ENCODE measurements at places on chromosomes 6 and 20.

- no peak for DNase-seq
Measured at GRCh38 chr20:40294175-40294574, 394.9 kb downstream of the MAFB start.

DNA sequence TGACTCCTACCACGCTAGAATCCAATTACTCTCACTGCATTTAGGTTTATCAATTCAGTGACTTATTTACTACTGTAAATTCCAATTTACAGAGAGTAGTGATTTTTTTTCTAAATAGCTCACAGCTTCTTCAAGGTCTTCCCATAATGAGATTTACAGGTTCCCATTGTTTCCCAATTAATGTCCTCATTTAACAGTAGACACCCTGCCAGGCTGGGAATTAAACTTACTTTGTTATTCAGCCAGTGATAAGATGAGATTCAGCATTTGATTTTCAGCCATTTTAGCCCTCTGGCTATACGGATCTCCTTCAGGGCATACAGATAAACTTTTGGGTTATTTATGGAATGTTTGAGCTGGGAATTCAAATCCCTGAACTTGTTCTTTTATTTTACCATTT, 582.9 kb upstream of the EYS start:
- DNase-seq: no peak

DNA sequence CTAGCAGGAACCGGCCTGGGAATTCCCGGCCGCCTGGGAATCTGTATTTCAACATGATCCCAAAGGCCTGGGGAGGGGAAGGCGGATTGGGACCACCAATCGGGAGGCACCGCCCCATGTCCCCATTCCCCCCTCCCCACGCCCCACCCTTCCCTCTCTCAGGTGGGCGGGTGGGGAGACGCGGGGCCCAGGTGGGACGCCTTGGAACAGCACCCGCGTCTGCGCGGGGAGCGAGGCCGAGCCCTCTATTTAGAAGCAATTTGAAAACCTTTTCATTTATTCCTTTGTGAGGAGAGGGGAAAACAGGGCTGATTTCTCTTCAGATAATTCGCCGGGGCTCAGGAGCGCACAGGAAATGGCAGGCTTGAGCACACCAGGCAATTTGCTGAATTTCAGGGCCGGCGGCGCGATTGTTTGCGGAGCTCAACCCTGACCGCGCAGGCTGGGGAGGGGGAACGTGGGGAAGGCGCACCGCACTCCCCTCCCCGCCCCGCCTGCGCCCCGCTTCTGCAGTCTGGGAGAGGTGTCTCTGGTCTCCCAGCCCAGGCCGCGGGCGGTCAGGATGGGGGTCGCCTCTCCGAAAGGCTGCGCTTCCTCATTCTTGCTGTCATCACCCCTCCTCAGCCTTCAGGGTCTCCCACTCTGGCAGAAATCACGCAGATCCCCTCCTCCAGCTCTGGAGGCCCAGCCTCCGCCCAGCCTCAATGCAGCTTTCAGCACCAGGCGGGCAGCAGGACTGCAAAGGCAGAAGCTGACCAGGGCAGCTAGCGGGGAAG, 170.0 kb downstream of the GRM4 start:
- DNase-seq: no peak

DNA sequence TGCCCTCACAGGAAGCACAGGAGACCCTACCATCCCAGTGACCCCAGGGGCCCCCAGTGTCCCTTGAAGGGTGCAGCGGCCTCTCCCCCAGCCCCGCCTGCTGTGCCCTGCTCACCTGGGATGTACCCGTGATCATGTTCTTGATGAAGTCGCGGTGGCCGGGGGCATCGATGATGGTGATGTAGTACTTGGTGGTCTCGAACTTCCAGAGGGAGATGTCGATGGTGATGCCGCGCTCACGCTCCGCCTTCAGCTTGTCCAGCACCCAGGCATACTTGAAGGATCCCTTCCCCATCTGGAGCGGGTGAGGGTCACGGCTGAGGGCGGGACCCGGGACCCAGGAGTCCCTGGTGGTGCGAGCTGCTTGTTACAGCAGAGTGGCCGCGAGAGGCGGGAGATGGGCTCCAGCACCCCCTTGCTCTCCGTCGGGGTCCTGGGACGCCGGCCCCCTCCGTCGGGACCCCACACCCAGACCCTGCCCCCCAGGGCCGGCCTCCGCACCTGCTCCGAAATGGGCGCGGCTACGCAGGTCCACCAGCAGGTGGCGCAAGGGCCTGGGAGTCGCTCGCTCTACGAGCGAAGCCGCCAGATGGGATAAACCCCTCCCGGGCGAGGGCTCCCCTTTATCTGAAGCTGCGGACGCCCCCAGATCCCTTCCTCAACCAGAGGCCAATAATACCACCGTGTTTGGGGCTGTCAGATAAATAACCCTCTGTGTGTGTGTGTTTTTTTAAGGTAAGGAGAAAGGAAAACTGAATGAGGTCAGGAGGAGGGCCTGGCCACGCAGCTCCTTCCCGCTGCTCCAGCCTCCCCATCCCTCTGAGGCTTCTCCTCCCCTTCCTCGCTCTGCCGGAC, 2.9 kb downstream of the EEF1A2 start:
- peak; percentile 13 for DNase-seq

- no peak for DNase-seq
Measured at GRCh38 chr6:105210932-105211531, 31.2 kb upstream of the POPDC3 start.

- no peak for DNase-seq
Measured at GRCh38 chr6:167661552-167662044, 165.1 kb upstream of the AFDN start.

DNA sequence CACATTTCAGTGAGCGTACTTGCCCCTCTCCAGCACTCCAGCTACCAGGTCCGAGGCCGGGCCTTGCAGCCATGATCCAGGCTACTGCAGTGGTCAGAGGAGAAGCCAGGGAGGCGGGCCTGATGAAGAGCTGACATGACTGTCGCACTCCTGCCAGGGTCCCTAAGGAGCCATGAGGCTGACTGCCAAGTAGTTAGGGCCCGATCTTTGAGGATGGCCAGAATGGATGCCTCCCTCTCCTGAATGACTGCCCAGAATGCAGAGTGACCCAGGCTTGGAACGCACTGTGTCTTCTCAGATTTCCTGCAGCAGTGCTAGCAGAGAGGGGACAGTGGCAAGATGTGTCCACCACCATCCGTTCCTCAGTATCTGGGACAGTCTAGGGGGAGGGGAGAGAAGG, 24.7 kb upstream of the LRFN2 start:
- no peak for DNase-seq

DNA sequence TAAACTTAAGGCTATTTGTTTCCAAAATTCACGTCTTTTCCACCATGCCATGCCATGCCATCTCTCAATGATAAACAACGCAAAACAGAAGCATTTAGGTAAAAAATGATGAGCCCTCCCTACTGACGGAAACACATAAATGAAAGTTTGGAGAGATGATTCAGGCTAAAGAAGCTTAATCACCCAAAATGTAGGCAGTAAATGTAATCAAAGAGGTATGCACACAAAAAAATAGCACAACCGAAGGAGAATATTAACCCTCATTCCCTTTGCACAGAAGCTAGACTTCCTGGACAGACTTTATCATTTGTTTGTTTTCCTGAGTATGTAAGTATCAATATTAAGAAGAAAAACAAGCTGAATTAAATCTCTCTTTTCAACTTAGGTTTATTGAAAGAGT, 28.8 kb downstream of the DCDC2 start:
- no peak for DNase-seq

GRCh38 chr6:106156863-106157262, 70.7 kb downstream of the PRDM1 start:
- no peak for DNase-seq

GRCh38 chr20:8363970-8364733, 232.1 kb downstream of the PLCB1 start:
- no peak for DNase-seq

DNA sequence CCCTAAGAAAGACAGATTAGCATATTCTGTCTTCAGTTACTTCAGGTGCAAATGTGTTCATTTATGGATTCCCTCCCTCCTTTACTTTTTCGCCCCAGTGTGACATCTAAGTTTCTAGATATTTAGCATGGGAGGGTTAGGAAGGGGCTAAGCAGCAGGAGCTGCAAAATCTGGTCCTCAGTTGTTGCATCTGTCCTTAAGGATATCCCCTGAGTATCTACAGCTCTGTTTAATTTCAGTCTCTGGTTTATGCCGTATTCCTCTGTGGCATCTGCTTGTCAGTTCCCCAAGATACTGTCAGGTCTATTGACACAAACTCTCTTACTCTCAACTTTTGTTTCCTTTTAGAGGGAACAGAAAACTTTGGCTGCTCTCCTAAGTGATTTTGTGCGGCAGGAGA, 754.6 kb upstream of the MAP3K7 start:
- DNase-seq: no peak

GRCh38 chr6:121865811-121866210, 430.4 kb downstream of the GJA1 start:
- no peak for DNase-seq
